HT-29 (cell line): ENCODE measurements at places on chromosomes 4 and X. TPM values are rescaled to one million over a fixed set of nuclear protein-coding genes. Genes with fewer than 3 reads are reported as not detected.
A peak's percentile ranks its signal among the peaks of the same experiment; 100 is the strongest.

Gene RADX
- not detected in 2 replicates for total RNA-seq

Gene KLKB1
- not detected in 2 replicates for total RNA-seq

Gene DGKQ
- 46.7 and 50.5 TPM in 2 replicates for total RNA-seq

Gene PAGE4
- not detected in 2 replicates for total RNA-seq

Gene MAPK10
- total RNA-seq, result 0.51 and 0.94 TPM in 2 replicates

Gene CFAP99
- total RNA-seq, result not detected in 2 replicates

Gene BRS3
- total RNA-seq, result not detected in 2 replicates

Gene PCDH11X
- not detected in 2 replicates for total RNA-seq

GRCh38 chrX:131977619-131978018, 45.5 kb upstream of the STK26 start:
- DNase-seq, result no peak

DNA sequence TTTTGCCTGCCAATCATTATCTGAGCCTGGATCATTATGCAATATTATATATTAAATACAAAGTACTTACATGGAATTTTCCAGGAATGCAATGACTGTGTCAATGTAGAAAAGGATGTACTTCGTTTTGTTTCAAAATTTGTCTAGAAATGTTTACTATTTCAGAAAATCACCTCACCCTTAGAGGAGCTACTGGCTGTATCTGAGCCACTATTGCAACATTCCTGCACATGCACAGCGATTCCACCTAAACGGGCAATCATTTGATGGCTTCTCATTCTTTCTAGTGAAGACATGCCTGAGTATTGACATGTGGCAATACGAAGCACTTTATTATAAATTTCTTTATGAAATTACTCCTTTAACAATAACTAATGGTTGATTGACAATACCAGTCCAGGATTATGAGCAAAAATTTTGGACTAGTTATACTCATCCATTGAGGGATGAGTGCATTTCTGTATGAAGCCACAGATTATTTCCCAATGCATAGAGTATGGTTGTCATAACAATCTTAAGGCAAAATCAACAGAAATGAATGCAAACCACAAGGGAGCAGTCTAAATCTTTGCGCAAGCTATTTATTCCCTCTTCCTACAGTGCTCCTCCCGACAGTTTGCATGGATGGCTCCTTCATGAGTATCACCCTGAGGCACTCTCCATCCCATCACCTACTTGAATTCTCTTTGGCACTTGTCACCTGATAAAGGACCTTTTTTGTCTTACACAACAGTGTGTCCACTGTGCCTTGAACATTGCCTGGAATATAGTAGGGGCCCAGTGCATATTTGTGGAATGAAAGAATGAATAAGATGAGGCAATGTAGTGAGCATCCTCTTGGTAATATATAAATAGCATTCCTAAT, 35.8 kb upstream of the MMAA start:
- DNase-seq, result no peak

DNA sequence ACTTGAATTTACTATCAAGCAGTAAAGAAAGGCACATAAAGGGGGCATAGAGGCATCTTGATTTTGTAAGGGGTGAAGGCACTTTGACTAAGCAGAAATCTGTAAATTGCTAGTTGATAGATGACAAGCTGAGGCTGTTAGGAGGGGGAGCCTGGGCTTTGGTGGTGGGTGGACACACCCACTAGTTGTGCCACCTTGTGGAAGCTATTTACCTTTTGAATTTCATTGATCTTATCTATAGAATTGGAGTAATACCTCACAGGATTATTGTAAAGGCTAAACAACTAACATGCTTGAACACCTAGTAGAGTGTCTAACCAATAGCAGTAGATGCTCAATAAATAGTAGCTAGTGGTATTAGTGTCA, 142.8 kb upstream of the KCNIP4 start:
- peak; percentile 10 for DNase-seq

GRCh38 chr4:176270669-176271068, 1.6 kb upstream of the ASB5 start:
- DNase-seq, result no peak

DNA sequence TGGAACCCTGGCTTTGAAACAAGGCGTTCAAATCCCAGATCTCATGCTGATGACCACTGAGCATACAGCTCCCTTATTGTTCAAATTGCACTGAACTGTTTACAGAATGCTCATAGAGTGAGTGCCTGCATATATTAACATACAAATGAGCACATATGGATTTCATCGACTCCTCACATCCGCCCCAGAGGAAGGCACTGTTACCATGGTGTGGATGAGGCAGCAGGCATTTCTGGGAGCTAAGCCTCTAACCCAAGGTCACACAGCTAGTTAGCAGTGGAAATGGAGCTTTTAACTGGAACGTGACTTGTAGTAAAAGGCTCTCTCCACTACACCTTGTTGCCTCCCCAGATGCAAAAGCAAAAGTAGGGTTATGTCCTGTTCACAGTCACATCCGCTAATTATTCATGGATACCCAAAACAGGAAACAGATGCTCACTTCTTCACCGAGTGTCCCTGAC, 289.7 kb downstream of the STK32B start:
- no peak for DNase-seq

GRCh38 chr4:96170198-96170597, 330.3 kb downstream of the PDHA2 start:
- DNase-seq, result no peak

DNA sequence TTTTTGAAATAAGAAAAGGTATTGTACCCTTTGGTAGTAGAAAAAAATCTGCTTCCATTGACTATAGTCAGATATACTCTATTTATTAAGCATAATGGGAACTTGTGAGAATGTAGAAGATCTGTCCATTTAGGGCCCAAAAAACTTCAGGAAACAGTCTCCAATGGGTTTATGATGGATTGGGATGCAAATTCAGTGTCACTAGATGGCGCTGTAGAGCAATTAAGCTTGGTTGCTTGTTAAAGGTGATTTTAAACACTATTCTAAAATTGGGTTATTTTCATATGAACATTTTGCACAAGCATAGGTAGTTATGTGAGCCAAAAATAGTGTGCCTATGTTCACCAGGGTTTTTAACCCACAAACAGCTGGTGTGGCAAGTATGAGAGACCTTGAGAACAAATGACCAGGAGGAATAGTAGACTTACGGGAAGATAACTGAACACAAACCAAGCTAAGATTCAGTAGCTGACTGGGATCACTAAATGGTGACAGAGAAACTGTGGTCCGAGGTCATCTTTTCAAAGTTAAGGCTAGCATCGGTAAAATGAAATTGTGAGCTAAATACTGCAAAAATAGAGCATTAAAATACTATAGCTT, 80.3 kb upstream of the LSM6 start:
- DNase-seq, result peak; percentile 78

GRCh38 chr4:13562876-13563275, 18.6 kb upstream of the NKX3-2 start:
- no peak for DNase-seq

DNA sequence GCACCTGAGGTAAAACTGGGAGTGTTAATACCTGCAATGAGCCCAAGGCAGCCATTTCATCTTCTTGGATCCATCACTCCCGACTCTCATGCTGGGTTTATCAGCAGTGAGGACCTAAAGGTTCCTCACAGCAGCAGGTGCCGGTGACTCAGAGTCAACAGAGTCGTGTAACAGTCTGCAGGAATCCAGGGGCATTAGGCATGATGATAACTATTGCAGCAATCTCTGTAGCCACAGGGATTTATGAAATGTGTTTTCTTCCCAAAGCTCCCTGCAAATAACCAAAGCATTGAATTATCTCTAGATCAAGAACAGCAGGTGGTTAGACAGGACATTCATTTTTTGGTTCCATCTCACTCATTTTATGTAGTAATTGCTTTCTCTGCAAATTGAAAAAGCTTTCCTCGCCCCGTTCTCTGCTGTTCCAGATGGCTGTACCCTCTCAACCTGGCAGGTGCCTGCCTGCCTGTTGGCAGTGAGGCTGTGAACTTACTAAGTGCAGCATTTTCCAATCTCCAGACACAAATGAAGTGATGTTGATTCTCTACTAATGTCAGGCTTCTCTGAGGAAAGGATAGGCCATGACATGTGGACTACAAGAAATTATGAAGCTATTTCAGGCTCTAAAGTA, 48.1 kb upstream of the TSPAN7 start:
- no peak for DNase-seq

GRCh38 chr4:103008875-103009729, 10.4 kb downstream of the SLC9B1 start:
- peak; percentile 88 for DNase-seq
